ENCODE measurements at places on chromosomes 12 and 14. TPM values are rescaled to one million over a fixed set of nuclear protein-coding genes. Genes with fewer than 3 reads are reported as not detected.
A peak's percentile ranks its signal among the peaks of the same experiment; 100 is the strongest.

DNA sequence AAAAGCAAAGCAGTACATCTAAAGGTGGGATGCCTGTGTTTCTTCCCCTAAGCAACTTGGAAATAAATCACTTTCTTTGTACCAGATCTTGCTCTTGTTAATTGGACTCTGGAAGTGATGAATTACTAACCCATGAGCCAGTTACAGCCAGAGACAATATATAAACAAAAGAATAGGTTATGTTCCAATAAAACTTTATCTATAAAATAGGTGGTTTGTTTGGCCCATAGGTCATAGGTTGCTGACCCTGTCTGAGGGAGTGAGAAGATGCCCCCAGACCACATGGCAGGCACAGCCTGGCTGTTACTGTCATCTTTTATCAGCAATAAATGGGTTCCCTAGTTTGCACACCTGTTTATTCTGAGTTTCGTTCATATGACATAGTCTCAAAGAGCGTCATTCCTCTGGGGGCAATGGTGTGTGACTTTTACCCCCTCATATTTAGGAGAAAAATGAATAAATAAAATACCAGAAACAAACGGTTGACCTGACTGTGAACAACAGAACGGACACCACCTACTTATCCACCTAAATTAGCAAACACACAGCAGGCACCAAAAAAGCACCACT is 10.7 kb downstream of the LGMN start:
- DNase-seq = no peak

Gene DPPA3
- not detected for total RNA-seq

DNA sequence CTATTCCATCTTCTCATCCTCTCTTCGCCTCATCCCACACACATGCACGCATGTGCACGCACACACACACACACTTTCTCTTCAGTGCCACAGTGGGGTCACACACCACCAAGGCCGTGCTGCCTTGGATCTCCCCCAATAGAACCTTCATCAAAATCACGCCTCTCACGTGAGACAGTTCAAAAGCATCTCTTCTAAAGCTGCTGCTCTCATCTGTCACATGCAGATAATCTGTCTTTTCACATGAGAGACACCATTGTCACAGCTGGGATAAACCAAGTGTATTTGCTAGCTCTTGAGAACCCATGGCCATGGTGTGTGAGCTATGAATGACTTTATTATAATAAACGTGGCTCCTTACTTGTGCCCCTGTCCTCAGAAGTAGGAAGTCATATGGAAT is 218.7 kb downstream of the EGLN3 start:
- DNase-seq = no peak

GRCh38 chr12:10242539-10242938 is 29.9 kb downstream of the GABARAPL1 start:
- DNase-seq = no peak

DNA sequence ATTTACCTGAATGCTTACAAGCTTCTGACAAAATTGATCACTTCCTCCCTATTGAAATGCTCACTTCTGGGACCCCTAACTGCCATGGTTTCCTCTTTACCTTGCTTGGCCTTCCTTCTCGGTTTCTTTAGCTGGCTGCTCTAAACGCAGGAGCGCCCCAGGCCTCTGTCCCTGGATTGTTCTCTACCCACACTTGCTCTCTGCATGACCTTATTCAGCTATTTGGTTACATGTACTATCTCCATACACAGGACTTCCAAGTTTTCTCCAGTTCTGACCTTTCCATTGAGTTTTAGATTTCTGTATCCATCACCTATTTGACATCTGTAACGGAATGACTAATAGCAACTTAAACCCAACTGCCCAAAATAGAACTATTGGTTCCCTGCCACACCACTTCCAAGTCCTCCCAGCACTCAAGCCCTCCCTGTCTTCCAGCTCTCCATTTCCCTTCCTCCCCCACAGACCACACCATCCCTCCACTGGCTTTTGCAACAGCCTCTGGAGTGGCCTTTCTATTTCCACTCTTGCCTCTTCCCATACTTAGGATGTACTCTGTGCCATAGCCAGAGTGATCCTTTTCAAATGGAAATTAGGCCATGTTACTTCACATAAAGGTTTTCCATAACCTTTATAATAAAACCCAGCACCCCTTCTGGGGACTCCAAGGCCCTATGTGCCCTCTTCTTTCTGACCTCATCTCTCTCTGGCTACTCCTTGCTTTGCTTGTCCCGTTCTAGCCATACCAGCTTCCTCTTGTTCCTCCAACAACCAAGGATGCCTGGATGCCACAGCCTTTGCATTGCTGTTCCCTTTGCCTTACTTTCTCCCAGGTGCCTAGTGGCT is 202.2 kb downstream of the AEBP2 start:
- no peak for DNase-seq

- no peak for DNase-seq
Observed at GRCh38 chr14:104142946-104143470, 4.6 kb downstream of the KIF26A start.

DNA sequence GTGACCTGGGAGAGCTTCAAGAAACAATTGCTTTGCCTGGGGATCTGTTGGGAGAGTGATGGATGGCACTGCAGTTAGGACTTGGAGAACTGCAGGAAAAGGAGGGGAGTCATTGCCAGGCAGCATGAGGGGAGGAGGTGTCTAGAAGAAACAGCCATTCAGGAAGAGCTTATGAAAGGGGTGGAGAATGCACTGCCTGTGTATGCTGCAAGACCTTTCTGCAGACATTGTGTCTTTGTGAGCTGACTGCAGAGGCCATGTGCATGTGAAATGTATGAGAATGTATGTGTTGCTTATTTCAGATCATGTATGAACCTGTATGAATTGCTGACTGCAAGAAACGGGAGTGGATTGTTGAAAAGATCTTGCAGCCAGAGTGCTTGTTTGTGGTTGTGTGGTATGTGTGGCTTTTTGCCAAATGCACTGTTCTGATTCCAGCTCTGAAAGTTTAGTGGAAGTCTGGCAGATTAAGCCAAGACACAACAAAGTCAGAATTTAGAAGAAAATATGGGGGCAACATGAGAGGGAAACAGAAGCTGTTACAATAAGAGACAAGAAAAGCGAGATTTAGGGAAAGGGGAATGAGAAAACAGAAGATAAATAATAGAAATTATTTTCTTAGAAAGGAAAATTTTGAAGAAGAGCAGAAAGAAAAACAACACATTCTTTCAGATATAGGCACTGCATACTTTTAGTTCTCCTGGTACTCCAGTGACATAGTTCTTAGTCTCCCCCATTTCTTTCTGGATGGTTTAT is 9.8 kb upstream of the RIMKLB start:
- peak; percentile 98 for DNase-seq

Gene DNAJC22
- total RNA-seq = 5.1 TPM

Gene SERPINA4
- total RNA-seq = not detected

DNA sequence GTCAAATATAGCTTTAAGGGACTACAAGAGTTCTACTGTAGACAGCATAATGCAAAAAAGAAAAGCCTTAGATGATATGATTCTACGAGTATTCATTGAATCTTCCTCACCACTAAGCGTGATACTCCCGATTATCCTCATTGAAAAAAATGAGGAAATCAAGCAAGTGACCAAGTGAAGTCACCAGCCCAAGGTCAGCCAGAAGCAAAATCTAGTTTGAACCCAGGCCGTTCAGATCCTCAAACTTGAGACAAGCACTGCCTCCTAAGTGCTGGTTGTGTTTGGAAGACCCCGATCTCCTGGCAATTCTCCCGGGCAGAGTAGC is 845 bp downstream of the GIT2 start:
- no peak for DNase-seq

DNA sequence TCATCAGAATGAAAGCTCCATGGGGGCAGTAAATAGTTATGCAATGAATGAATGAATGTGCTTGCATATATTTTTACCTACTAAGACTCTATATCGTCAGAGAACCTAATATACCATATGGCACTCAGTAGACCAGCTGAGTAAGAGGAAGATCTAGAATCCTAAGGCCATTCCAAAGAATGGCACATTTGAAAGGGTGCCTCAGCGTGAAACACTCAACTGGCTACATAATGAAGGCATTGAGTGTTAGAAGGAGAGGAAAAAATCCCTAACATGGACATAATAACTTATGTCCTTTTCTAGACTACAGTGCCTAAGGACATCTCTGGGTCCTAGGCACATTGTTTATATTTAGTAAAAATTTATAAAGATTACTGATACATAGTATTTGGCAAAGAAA is 61.7 kb upstream of the ARID2 start:
- DNase-seq = no peak

Gene USP44
- 3.9 TPM for total RNA-seq

GRCh38 chr12:11170810-11171144 is 217 bp upstream of the SMIM10L1 start:
- no peak for DNase-seq

Gene RFX4
- 2.2 TPM for total RNA-seq

DNA sequence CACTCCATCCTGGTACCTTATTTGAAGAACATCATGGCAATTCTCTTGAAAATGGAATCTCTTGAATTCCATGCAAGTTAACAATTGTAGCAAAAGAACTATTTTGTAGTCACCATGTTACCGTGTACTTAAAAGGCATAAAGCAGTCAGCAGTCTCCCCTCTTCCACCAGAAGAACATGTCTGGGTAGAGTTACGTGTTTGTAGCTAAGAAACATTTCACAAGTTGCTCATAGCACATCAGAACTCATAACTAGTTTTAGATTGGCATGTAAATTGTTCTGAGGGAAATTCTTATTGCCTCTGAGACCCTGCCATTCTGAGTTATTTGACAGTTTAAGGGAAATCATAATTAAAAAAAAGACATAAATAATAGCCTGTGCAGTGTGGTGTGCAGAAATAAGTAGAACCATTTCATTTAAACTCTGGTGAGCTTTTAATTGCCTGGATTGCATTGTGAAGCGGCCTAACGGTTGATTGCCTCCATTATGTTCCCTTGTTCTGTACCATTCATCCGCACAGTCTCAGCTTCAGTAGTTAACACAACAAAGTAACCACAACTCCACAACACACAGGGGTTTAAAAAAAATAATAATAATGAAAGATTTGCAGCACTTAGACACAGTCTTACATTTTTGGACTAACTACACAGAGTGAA is 2.6 kb downstream of the LMO3 start:
- DNase-seq = peak; percentile 40

GRCh38 chr14:100078997-100079725 is 13.9 kb downstream of the EVL start:
- no peak for DNase-seq

DNA sequence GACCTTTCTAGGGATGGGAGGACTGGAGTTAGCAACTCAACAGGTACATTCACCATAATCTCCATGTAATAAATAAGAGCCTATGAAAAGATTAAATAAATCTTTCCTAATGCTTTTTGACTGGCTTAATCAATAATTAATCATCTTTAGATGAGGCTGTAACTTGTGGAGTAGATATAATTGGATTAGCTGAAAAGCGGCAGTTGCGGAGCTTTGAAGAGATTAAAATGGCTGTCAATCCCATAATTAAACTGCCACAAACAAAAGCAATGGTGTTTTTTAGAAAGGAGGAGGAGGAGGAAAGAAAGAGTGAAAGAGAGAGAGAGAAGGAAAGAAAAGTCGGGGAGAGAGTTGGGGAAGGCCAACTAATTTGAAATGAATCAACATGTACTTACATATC is 70.7 kb upstream of the TMEM263 start:
- DNase-seq = no peak

Gene RPGRIP1
- not detected for total RNA-seq

Gene POTEG
- total RNA-seq = 1.2 TPM

DNA sequence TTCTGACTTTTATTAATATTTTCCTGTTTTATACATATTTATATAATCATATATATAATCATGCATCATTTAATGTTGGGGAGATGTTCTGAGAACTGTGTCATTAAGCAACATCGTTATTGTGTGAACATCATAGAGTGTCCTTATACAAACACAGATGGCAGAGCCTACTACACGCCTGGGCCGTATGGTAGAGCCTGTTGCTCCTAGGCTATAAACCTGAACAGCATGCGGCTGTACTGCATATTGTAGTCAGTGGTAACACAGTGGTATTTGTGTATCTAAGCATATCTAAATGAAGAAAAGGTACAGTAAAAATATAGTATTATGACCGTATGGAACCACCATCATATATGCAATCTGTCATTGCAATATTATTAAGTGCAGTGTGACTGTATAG is 44.7 kb upstream of the BCL7A start:
- DNase-seq = no peak

- peak; percentile 12 for DNase-seq
Observed at GRCh38 chr12:96170328-96170727, 23.8 kb upstream of the ELK3 start.

DNA sequence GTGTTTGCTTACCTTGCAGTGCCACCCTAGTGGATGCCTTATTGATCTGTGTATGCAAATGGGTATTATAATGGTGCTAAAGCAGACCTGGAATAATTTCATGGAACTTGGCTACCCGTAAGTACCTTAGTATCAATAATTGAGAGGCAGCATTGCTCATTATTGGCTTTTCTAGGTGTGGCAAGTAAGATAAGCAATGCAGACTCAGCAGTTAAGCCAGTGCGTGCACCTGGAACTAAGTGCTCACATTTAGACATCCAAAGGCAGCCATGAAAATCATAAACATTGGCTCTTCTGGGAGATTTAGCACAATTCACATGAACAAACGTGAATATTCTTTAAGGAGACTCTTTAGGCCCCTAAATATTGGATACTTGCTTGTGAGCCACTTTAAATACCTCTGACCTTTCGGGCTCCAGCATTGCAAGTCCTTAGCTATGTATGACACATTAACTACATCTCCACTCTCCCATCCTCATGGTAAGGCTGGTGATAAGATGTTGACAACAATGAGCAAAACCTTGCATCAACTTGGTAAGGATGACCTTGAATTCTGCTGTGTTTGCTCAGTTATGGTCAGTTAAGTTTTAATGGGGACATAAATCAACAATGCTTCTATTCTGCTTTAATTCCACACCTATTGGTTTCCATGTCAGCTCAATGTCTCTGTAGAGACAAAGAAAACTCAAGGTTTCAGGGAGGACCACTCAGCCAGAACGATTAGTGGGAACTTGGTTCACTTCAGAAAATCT is 112.0 kb downstream of the SLC5A8 start:
- DNase-seq = no peak

GRCh38 chr12:80697270-80697887 is 10.1 kb upstream of the MYF6 start:
- no peak for DNase-seq

GRCh38 chr14:39395555-39396254 is 36.5 kb downstream of the FBXO33 start:
- DNase-seq = no peak

Gene LMNTD1
- total RNA-seq = not detected

DNA sequence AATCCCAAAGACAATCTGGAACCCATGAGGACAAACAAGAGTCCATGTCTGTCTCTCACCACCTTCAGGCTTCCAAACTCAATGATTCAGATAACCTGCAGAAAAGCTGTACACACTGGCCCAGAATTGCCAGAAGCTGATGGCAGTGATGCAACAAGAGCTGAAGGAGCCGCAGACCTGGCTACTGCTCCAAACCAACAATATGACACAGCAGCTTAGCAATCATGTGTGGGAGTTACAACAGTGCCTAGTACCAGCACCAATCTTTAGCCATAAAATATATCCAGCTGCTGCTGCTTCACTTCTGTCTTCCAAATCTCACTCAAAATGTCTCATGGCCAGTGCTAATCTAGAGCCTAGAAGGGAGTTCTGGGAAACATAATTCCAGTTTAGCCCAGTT is 22.0 kb downstream of the RPS6KA5 start:
- DNase-seq = no peak

Gene TSPAN8
- total RNA-seq = 3.6 TPM

Gene EGLN3
- 121 TPM for total RNA-seq

Gene CCDC197
- total RNA-seq = not detected

All from umbilical cord (tissue), 2 donors.